Neural cell (in vitro differentiated cells): ENCODE measurements at places on chromosomes 13 and 19. TPM values are rescaled to one million over a fixed set of nuclear protein-coding genes. Genes with fewer than 3 reads are reported as not detected.

Gene KL
- polyA plus RNA-seq: 0.09 TPM in 1 of 2 replicates, not detected in the other

Gene PLPPR3
- polyA plus RNA-seq: 239 and 275 TPM in 2 replicates

Gene ZNF773
- polyA plus RNA-seq: 17.2 and 23.3 TPM in 2 replicates

Gene NTN5
- 1.0 TPM in 1 of 2 replicates, not detected in the other for polyA plus RNA-seq

Gene EFNA2
- 9.8 and 10.3 TPM in 2 replicates for polyA plus RNA-seq
